ENCODE measurements at places on chromosomes 3 and 15.

DNA sequence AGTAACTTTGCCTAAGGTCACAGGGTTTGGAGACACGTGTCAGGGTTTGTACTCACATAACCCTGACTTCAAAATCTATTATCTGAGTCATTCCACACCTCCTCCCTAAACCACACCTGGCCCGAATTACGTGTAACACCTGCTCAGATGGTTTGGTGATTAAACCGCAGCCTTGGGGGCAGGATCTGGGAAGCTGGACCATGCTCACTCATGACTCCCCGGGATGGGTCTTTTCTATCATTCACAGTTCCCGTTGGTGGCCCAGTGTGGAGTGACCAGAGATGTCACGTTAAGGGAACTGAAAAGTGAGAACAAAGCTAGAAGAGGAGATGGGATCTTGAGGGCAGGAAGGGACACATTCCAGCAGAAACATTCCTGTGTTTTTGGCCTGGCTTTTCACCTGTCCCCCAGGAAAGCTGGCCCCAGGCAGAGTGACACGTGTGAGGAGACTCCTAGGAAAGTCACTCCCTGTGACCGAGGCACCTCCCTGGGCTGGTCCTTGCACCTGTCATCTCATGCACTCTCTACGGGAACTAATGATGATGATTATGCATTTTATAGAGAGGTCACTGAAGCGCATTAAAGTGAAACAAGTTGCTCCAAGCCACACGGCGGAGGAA is 75.4 kb upstream of the POMGNT2 start:
- DNase-seq, result peak; percentile 36

- no peak for DNase-seq
These were observed 77.2 kb downstream of the NBEAL2 start for GRCh38 chr3:47056705-47057104.

DNA sequence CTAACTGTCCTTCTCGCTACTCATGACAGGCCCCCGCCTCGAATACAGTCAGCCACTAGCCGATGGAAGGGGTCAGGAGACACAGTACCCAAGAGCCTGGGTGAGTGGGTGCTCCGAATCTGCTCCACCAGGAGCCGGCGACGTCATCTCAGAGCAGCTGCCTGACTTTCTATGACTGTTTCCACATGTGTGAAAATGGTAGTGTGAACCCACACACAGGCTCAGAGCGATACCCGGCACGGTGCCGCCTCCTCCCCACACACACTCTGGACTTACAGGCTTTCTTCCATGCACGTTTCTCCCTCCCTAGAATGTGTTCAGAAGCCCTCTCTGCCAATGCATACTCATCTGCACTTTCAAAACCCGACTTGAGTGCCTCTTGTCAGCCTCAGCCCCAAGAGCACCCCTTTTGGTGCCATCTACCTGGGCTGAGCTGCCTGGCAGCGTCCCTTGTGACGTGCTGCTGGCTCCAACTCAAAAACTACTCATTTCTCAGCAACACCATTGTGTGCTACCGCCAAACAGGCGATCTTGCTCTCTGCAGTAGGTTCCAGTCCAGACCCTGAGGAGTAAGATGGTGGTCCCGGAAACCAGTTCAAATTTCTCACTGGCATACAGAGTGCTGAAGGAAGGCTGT is 29.7 kb downstream of the VGLL4 start:
- DNase-seq, result no peak

DNA sequence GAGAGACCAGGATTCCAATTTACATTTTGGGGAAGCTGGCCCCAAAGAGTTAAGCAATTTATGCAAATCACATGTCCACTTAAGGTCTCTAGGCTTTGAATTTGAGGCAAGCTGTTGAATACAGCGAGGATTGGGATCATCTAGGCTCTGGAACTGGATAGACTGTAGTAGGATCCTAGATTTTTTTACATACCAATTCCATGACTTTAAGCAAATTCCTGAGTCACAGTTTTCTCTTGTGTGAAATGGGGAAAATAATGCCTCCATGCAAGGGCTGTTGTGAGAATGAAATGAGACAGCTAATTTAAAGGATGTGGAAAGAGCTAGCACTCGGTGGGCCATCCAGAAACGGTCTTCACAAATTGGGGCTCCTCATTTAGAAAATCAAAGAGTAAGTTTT is 103.4 kb downstream of the MINAR1 start:
- DNase-seq, result no peak

DNA sequence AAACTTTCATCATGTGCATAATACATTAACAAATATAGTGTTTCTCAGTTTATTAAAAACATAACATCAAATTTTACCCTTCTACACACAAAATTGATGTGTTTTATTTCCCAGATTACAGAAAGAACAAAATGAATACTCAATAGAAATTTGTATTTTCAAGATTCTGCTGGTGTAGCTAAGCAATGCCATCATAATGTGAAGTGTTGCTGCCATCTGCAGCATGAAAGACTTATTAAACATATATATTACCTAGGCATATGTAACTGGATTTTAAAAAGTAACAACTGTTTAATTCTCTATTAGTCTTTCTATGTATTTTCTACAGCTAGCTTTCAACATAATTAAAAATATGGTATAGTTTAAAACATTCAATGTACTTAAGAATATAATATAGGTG is 27.5 kb downstream of the PLSCR5 start:
- DNase-seq, result no peak

All from activated T-cell treated with anti-CD3 and anti-CD28 coated beads for 24 hours (primary cell).